ENCODE measurements at places on chromosomes 1 and 21. TPM values are rescaled to one million over a fixed set of nuclear protein-coding genes. Genes with fewer than 3 reads are reported as not detected.

Gene DMRTA2
- 0.18 TPM for total RNA-seq

Gene C8A
- total RNA-seq = not detected

Gene HPCAL4
- under 0.01 TPM for total RNA-seq

Gene TRPM2
- 0.08 TPM for total RNA-seq

Gene ATP5PO
- 107 TPM for total RNA-seq

Gene KCNT2
- total RNA-seq = 8.0 TPM

Gene POU3F1
- total RNA-seq = not detected

Gene AGRN
- 7.9 TPM for total RNA-seq

Gene TNFRSF25
- 2.0 TPM for total RNA-seq

Gene TMPRSS15
- not detected for total RNA-seq

Gene GNG4
- not detected for total RNA-seq
